Cerebellar nuclear complex (tissue), 1 donor: ENCODE measurements at places on chromosomes 6 and 20.

GRCh38 chr6:144931172-144932035 lies 646.3 kb downstream of the UTRN start:
- no peak for DNase-seq

GRCh38 chr6:6626187-6626586 lies 37.7 kb downstream of the LY86 start:
- no peak for DNase-seq

- no peak for DNase-seq
These were observed 25.9 kb upstream of the TGM2 start for GRCh38 chr20:38190936-38191371.

- DNase-seq: no peak
These were observed 10.8 kb downstream of the MAVS start for GRCh38 chr20:3857405-3857804.

- no peak for DNase-seq
These were observed 140.9 kb downstream of the EYS start for GRCh38 chr6:65566117-65566516.

GRCh38 chr6:166664135-166664534 lies 37.1 kb upstream of the RPS6KA2 start:
- no peak for DNase-seq

GRCh38 chr6:129853996-129854711 lies 7.0 kb downstream of the TMEM244 start:
- no peak for DNase-seq

GRCh38 chr6:117601811-117602150 lies 530 bp downstream of the GOPC start:
- DNase-seq: no peak

DNA sequence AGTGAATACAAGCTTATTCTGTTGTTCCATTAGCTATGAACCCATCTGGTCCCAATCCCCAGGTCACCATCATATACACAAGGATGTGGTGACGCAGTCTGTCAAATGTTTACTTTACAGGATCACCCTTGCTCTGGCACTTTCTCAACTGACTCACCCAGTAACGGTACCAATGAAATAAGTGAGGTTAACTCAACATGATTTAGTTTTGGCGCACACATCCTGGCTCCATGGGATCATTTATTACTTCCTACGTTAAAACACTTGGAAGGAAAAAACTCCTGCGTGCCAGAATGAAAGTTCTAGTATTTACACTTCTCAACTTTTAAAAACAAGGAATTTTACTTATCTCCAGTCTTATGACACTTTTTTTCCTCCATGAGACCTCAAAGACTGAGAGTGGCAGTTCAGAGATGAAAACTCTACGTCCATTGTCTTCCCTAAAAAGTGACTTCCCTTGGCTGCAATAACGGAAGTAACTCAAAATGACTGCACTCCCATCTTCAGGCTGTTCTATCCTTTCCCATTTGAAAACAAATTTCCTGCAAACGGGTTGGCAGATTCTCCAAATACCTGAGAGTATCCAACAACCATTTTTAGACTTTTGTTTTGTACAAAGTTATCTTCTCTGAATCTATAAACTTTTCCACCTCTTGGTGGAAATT lies 15.9 kb downstream of the AGPAT4 start:
- DNase-seq: no peak

- no peak for DNase-seq
These were observed 83.6 kb downstream of the TMEM170B start for GRCh38 chr6:11621119-11621518.
